ENCODE measurements at places on chromosomes 5 and 9. TPM values are rescaled to one million over a fixed set of nuclear protein-coding genes. Genes with fewer than 3 reads are reported as not detected.
A peak's percentile ranks its signal among the peaks of the same experiment; 100 is the strongest.

Gene ITK
- total RNA-seq = 1.5 TPM

Gene SHISAL2B
- not detected for total RNA-seq

Gene ROPN1L
- not detected for total RNA-seq

Gene PRELID1
- total RNA-seq = 276 TPM

DNA sequence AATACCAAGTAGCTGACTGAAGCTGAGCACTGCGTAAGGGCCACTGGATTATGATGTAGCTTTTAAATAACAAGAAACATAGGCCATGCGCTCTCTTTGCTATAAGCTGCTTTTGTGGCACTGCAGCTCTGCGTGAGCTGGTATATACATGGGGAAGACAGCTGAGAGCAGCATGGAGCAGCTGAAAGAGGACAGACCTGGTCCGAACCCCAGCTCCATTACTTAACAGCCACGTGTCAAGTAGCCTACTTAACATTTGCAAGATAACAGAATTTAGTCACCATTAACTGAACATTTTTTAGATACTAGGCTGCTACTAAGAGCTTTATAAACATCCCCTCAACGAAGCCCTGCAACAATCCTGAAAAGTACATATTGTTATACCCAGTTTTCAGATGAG, 69.3 kb downstream of the PTPN3 start:
- DNase-seq = no peak

GRCh38 chr5:78841767-78842166, 143.3 kb downstream of the ARSB start:
- DNase-seq = no peak

- DNase-seq = no peak
Measured at GRCh38 chr5:171776770-171777759, 8.6 kb upstream of the SMIM23 start.

DNA sequence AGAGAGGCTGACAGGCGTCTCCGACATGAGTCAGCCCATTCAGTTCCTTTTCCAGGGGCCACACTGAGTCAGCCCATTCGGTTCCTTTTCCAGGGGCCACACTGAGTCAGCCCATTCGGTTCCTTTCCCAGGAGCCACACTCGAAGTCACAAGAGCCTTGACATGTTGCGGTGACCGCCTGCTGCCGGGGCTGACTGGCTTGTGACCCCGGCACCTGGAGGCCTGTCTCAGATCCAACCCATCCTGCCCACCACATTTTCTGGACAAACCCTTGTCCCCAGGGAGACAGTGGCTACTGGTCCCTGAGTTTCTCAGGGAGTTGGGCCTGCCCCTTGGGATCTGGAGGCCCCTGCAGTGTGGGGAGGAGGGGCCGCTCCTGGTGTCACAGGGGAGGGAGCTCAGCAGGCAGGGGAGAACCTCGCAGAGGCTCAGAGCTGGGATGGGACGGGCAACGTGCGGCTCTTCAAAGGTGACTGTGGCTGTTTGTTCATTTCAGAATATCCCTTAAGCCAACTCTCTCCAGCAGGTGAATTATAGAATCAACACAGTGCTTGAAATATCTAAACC, 40.5 kb upstream of the LPCAT1 start:
- no peak for DNase-seq

DNA sequence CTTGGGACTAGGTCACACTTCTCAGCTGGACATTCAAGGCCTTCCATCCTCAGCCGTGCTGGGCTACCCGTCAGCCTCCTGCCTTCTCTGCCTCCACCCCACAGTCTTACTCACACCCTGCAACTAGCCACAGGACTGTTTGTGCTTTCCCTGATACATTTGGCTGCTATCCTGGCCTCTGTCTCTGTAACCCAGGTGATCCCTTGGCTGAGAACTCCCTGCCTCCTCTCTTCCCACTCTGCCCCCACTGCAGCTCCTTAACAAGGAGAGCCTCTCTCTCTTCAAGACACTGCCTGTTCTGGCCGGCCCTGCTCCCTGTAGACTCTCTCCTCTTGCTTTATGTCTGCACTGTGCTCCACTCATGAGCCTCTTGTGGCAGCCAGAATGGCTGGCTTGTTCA, 120.6 kb downstream of the MSX2 start:
- peak; percentile 45 for DNase-seq

DNA sequence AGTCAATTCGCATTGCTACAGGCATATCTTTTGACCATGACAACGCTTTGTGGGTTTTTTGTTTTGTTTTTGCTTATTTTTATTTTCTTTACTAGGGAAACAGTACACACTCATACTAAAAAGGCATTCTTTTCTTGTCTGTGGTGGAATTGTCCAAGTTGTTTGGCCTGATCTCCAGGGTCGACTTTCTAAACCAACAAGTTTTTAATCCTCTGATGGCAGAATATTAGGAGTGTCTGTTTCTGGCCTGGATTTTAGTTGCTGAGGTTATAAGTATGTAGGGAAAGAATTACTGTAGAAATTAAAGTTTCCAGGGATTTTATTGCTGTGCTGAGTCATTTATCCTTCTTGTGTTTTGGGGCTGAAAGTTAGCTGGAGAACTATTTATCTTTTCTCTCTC, 218.5 kb downstream of the TAF11L14 start:
- DNase-seq = no peak

DNA sequence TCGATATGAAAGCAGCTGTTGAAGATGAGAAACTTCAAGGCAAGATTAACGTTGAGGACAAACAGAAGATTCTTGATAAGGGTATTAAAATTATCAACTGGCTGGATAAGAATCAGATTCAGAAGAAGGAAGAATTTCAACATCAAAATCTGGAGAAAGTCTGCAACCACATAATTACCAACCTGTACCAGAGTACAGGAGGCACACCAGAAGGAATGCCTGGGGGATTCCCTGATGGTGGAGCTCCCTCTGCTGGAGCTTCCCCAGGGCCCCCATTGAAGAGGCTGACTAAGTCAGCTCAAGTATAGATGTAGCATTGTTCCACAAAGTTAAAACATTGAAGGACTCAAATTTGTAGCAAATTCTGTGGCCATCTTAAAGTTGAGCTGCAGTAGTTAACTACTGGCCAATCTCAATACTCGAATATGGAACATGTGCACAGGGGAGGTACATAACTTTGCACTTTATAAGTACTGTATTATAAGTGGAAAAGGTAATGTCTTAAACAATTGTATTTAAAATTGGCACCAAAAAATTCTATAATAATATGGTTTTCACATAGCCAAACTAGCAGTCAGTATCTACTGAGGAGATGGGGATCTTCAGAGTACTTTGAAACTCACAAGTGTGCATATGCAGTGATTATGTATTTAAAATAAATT, 237.5 kb downstream of the CHSY3 start:
- no peak for DNase-seq

DNA sequence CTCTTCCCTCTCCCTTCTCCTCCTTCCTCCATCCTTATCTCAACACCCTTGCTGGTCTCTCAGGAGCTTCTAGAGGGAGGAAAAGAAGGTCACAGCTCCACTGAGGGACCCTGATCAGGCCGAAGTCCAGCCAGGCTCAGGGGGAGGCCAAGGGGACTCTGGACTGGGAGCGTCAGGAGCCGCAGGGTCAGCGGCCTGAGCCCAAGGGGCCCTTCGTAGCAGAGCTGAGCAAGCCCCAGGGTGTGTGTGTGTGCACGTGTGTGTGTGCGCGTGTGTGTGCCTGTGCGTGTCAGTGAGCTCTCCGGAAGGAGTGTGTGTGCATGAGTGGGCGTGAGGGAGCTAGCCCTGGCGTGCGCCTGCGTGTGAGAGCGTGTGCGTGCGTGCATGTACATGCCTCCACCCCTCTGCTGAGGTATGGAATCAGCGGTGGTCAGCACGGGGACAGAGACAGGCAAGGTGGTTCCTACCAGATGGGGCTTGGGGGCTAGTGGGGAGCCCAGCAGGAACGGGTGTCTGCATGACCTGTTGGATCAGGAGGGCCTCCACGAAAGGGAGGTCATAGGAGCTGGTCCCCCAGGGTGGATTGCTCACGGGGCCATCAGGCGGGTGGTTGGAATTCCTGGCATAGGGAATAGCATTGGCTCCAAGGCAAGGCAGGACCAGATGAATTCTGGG, 10.0 kb upstream of the AGPAT2 start:
- DNase-seq = no peak

DNA sequence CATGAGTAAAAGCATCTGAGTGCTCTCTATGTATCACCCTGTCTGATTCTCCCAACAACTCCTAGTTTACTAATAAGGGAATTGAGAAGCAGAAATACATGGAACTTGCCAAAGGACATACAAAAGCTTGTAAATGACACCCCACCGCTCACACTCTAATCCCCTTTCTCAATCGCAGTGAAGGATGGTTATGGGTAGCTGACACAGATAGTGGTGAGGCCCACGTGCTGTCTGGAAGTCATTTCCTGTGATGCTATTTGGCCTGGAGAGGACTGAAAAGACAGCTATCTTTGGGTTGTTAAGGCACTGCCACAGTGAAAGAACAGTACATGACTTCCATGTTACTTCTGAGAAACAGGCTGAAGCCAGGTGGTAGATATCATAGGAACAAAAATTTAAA, 117.0 kb downstream of the GLIS3 start:
- DNase-seq = no peak

DNA sequence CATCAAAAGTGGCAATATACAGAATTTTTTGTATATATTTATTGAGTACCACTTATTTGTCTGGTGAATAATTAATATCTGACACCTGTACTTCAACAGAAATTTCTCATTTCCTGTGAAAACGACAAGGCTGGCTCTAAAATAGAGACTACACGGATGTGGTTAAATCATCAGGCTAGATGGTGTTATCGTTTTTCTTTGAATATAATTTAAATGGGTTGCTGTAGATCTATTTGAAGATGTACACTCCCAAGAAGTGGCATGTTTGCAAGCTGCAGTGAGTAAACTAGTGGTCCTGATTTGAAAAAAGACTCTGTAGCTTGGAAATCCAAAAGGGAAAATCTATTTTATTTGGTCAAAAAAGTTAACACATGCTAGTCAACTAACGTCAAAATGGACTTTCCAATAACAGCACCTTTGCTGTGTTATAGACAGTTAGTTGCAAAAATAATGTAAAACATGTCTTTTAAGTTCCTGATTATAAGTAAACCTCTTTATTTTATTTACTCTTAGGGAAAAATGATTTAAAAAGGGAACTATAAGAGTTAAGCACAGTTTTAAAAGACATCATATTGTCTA, 13.8 kb downstream of the ST8SIA4 start:
- no peak for DNase-seq

Measured in left colon (tissue), 2 donors.